T-cell (primary cell): ENCODE measurements at places on chromosomes 7 and 10. TPM values are rescaled to one million over a fixed set of nuclear protein-coding genes. Genes with fewer than 3 reads are reported as not detected.

The DAGLB gene
- total RNA-seq, result 44.1 TPM

The CRPPA gene
- 1.4 TPM for total RNA-seq

GRCh38 chr7:29363636-29364425 is 169.3 kb downstream of the CHN2 start:
- no peak for DNase-seq

DNA sequence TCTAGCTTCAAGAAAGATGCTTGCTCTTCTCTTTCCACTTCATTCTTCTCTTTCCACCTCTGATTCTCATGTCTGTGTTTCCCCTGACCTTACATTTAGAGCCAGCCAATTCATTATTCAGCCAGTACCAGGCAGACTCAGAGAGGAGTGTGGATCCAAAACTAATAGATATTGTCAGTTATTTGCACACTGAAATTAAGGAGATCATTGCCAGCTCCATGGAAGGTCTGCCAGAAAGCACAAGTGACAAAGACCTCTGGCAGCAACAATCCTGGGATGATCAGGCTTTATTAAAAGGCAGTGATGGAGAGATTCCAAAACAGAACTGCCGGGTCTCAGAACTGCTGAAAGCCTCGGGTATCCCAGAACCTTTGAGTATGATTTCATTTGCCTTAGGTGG is 749.4 kb downstream of the XPNPEP1 start:
- no peak for DNase-seq
